ENCODE measurements at places on chromosomes 6 and 20.

DNA sequence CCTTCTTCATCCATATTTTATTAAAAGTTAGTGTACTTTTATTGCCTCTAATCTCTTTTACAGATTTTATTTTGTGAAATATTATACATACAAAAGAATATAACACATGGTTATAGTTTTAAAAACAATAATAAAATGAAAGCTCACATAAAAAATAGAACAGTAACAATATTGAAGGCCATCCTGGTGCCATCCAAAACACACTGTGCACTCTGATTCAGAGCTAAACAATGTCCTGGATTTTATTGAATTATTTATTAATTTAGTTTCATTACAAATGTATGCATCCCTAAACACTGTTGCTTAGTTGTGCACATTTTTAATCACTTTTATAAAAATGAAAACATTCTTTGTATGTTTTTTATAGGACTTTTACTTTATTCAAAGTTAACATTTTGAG is 32.9 kb downstream of the RNF217 start:
- DNase-seq: no peak

DNA sequence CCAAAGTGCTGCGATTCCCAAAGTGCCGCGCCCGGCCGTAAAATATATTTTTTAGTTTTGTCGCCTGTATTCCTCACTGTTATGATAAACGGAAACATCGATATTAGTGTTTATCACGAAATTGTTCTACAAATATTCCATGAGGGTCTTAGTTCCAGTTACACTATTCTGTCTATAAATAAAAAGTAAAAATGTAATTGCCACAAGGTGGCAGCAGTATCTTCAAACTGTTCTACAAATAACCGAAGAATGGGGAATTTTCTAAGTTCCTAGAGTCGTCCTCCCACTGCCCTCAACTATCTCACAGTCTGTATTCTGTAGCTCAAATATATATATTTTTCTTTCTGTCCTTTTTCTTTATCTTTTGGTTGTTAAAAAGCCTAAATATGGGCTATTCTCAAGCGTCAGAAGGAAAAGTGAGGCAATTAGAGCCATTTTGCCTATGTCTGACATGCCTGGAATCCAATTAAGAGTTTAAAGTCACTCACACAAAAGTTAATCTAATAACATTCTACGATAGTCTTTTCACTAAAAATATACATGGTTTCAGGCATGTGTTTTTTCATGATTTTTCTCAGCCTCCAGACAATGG is 14.2 kb upstream of the FAM162B start:
- peak; percentile 6 for DNase-seq

DNA sequence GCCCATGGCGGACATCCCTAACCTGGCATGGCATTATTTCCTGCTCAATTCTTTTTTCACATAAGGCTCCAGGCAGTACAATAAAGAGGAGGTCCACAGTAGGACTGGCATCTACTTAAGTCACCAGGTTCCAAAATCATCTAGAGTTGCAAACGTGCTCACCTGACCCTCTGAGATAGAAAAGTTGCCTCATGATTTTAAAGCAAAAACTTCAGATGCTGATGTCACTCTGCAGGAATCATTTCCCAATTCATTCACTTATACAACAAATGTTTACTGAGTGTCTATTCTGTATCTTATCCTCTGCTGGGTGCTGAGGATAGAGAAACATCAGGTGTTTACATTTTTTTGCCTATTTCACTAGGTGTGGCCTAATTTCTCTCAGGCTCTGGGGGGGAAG is 2.2 kb downstream of the ADGRF4 start:
- DNase-seq: no peak

DNA sequence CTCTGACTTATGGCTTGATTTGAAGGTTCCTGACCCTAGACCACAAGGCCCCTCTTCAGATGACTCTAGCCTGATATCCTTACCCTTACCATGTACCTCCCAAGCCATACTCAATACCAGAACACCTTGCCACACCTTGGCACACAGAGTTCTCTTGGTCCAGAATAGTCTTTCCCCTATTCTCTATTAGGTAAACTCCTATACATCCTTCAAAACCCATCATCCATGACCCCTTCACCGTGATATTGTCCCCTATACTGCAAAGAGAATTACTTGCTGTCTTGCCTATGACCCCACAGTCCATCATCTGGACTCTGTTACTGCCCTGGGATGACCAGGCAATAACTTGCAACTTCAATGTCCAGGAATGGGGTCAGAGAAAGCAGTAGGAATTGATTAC is 31.8 kb upstream of the DSN1 start:
- no peak for DNase-seq
